ENCODE measurements at places on chromosomes 13 and 19.

DNA sequence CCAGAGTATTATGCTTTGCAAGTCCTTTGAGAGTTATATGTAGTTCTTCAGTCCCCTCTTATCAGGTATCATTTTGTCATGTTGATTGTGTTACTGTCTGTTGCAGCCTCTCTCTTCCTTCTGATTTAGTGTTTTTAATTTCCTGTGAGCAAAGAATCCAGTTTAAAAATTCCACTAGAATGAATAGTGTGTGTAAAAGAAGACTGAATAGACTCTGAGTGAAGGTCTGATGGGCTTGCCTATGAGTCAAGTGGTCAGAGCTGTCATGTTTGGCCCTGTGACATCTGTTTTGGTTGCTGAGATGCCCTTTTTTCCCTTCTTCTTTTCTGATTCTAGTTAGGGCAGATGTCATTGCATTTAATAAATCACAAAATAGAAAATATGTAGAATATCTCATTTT lies 23.3 kb upstream of the KCTD4 start:
- DNase-seq, result no peak

DNA sequence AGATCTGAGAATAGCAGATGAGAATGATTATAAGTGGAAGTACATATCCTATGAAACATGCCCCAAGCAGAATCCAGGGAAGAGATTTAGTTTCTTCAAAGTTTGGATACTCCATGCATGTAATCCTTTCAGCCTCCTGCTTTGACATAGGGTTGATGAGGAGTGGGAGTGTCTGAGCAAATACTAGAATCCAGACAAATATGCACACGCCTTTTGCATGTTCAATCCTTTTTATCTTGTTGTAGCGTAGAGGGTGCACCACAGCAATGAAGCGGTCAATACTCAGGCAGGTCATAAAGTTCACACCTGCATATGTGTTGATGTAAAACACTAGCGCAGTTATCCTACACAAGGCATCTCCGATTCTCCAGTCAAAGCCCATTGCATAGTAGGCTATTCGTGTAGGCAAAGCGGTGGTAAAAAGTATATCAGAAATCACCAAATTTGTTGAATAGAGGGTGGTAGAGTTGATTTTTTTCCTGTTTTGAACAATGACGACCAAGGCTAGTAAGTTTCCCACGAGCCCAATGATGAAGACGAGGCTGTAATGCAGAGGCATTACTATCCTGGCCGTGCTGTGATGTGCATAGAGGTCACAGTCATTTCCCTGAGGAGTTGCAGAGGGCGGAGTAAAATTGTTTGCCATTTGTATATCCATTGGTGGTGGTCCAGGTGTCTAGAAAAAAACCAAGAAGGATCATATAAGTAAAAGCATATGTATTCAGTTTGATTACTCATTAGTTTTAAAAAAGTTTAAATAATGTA lies 11.5 kb downstream of the GPR183 start:
- no peak for DNase-seq

DNA sequence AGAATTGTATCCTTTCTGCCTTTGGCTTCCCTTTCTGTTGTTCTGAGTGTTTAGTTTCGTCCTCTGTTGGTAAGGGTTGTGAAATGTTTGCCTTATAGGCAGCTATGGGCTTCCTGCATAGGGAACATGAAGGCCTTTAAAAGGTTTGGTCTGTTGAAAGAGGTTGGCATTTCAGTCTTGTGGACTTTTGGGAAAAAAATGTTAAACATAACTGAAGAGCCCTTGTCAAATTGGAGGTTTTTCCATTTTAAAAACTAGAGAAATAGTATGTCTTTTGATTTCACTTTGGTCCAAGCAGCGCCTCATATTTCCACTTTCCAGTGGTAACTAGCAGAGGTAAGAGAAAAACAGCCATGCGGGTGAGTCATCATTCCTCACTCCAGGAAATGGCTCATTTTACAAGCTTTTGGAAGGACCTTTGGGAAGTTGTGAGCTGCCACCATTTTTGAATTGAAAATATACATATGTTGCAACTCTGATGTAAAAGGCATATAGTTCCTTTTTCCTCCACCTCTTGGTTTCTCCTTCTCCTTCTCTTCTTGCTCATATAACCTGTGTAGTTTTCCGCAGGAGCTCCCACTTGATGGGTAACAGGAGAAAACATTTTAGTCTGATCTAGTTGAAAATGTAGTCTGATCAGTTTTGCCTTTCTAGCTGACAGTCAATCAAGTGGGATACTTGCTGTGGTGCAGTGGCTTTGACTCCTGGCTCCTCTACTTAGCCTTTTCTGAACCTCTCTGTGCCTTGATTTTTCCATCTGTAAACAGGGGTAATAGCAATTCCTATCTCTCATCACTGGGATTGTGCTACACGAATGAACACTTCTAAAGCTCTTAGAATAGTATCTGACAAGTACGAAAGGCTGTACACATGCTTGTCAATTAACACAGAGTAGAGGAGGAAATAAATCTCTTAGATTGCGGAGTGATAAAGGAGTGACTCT lies 23.0 kb downstream of the GPC6 start:
- no peak for DNase-seq

GRCh38 chr13:75153834-75154233 lies 328.1 kb downstream of the TBC1D4 start:
- no peak for DNase-seq

- no peak for DNase-seq
Observed at GRCh38 chr19:6577476-6578125, 13.3 kb downstream of the CD70 start.

- DNase-seq, result no peak
Observed at GRCh38 chr13:52665325-52665724, 12.7 kb downstream of the SUGT1 start.

- no peak for DNase-seq
Observed at GRCh38 chr13:100895651-100896050, 221.1 kb upstream of the TMTC4 start.

GRCh38 chr19:7975037-7975436 lies 30.4 kb downstream of the ELAVL1 start:
- no peak for DNase-seq

DNA sequence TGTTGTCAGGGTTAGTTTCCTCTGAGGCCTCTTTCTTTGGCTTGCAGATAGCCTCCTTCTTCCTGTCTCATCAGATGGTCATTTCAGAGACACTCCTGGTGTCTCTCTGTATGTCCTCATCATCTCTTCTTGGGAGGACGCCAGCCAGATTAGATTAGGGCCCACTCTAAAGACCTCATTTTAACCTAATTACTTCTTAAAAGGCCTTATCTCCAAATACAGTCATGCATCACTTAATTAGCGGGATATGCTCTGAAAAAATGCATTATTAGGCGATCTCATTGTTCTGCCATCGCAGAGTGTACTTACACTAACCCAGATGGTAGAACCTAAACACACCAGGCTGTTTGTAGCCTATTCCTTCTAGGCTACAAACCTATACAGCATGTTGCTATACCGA lies 89.0 kb downstream of the CDK8 start:
- DNase-seq, result no peak

- DNase-seq, result no peak
Observed at GRCh38 chr19:9673912-9674662, 813 bp downstream of the ZNF562 start.

- DNase-seq, result no peak
Observed at GRCh38 chr13:27924529-27925141, 4.8 kb downstream of the PDX1 start.

- DNase-seq, result no peak
Observed at GRCh38 chr19:12497032-12497431, 12.4 kb upstream of the ZNF709 start.

GRCh38 chr13:32504263-32504662 lies 34.3 kb downstream of the N4BP2L2 start:
- DNase-seq, result no peak

DNA sequence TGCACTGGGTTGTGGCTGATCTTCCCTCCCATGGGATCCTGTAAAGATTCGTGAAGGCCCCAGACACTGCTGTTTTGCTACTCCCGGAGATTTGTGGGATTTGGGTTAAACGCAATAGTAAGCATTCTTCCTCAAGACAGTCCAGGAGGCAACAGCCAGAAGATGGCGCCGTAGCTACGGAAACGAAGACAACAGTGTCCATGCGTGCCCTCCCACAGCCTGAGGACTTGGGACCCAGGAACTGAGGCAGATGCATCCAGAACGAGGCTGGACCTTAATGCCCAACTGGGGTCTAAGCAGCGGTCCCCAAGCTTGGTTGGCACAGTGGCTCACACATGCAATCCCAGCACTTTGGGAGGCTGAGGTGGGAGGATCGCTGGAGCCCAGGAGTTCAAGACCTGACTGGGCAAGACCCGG lies 57.6 kb upstream of the ZNF507 start:
- peak; percentile 1 for DNase-seq

- no peak for DNase-seq
Observed at GRCh38 chr19:10565028-10565566, 713 bp downstream of the KRI1 start.

DNA sequence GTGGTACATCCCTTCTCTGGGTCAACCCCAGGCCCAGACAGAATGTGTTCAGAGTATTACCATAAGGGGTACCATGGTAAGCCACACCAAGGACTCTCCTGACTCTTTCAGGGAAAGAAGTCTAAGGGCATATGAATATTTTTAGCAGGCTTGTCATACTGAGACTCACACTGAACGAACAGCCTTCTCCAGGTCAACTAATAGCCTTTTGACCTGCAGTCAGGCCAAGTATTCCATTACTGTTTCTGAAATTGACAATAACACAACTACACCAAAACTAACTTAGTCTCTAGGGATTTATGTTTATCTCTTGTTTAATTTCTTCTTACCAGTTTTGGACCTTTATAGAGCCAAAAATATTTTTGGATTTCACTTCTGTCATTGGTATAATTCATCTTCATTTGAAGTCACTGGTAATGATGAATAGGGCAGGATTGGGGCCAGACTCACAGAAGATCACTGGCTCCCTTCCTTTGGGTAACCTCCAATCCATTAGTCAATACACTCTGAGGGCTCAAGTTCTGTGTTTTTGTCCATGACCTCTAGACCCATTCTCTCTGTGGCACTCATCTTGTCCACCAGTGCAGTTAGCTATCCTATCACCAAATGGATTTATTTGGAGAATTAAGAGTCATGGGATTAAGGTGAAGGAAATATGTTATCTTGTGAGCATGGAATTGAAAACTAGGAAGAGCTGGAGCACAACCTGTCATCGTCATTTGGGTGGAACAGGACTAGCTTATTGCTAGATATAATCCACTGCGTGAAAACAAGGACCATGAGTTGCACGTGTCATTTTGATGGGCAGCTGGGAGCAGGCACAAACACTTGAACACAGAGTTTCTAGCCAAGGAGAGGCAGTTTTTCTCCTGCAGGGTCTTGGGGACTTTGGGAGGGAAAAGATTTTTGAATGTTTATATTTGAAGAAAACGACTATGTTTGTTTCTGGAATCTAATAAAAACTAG lies 313.3 kb downstream of the DCLK1 start:
- DNase-seq, result no peak

GRCh38 chr13:113150550-113151365 lies 7.7 kb upstream of the PROZ start:
- DNase-seq, result no peak

GRCh38 chr13:25217023-25217885 lies 45.2 kb upstream of the AMER2 start:
- no peak for DNase-seq

DNA sequence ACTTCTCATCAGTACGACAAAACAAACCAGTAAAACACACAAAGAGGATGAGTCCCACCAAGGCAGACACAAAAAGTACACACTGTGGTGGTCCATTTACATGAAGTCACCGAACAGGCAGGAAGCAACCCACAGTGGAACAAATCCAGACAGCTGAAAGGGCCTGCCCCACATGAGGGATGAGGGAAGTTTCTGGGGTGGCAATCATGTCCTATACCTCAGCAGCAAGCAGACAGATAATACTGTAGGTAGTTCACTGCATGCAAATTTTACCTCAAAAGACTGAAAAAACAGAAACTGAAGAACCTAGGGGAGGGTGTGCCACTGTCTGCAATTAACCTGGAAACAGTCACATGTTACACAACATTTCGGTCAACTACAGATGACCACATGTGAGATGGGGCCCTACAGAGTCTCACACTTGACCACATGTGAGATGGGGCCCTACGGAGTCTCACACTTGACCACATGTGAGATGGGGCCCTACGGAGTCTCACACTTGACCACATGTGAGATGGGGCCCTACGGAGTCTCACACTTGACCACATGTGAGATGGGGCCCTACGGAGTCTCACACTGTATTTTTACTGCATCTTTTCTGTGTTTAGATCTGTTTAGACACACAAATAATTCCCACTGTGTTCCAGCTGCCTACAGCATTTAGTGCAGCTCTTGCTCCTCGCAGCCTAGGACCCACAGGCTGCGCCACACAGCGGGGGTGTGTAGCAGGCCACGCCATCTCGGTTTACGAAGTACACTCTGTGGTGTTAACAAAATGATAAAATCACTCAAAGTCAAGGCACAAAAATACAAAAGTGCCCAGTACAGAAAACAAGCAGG lies 22.2 kb downstream of the PCID2 start:
- DNase-seq, result no peak

DNA sequence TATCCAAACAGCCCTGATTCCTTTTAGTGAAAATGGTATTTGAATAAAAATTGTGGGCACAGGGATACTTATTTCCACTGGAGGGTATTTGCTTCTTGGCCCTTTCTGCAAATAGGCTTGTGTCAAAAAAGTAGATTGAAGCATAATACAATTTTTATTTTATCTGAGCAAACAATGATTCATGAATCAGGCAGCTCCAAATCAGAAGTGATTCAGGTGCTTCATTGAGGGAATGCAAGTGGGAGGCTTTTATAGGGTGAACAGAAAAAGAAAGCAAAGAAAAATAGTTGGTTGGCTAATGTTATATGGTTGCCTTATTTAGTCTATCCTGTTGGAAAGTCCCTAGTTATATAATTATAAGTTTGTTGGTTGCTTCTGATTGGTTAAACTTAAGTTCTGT lies 117.9 kb downstream of the ITGBL1 start:
- no peak for DNase-seq

GRCh38 chr13:108957369-108958012 lies 328.1 kb downstream of the MYO16 start:
- DNase-seq, result no peak

DNA sequence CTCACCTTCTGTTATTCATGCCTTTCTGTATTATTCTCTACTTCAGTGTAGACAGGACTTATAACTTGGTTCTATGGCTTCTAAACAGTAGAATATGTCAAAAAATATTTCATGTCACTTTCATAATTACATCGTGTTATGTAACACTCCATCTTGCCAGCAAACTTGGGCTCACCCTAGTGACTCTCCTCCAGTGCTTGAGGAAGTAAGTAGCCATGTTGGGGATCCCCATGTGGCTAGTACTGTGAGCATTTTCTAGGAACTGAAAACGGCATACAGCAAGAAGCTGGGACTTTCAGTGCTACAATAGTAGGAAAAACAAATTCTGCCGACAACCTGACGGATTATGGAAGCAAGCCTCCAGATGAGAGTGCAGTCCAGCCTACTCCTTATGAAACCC lies 495.6 kb downstream of the SLITRK6 start:
- no peak for DNase-seq
